ENCODE measurements at places on chromosomes 11 and 22.

- no peak for DNase-seq
Measured at GRCh38 chr22:31138126-31138525, 2.2 kb downstream of the PLA2G3 start.

GRCh38 chr22:23673050-23673620 is 17.7 kb upstream of the RGL4 start:
- DNase-seq: no peak

DNA sequence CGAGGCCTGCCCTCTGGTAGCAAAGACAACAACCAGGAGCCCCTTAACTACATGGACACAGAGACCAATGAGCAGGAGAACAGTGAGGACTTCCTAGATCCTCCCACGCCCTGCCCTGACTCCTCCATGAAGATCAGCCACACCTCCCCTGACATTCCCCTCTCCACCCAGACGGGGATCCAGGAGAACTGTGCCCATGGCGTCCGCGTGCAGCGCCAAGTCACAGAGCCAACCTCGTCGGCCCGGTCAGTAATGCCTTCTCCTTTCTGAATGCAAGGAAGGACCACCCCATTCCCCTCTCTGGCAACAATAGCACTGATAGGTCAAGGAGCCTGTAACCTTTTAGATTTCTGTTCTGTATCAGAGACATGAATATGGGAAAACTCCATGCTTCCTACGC is 51.4 kb downstream of the SYT9 start:
- DNase-seq: no peak

DNA sequence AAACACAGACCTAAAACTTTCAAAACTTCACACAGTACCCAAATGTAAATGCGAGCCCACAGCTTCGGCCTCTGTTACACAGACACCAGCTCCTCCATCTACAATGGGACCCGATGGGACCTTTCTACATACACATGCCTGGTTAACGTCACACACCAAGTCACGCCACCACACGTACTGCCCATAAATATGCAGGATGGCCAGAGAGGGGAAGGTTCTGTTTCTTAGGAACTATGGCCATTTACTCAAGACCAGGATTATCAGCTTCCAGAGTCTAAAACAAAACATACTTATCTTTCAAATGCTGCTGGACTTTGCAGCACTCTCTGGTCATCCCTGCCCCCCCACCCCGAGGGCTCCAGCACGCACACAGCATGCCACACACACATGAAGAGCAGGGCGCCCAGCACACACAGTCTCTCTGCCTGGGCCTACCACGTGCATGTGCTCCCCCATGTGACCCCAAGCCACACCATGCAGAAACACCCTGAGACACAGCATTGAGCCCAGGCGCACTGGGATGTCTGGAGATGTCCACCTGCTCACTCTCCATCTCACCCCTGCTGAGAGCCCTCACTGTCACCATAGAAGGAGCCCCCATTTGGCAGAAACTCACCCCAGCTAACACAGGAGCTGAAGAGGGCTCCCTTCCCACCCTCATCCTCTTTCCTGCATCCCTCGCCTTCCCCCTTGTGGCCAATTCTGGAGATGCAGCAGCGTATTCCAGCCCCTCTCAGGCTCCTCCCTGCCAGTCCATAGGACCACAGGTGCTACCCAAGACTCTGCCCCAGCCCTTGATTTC is 61.8 kb downstream of the SLC22A12 start:
- DNase-seq: peak; percentile 37

DNA sequence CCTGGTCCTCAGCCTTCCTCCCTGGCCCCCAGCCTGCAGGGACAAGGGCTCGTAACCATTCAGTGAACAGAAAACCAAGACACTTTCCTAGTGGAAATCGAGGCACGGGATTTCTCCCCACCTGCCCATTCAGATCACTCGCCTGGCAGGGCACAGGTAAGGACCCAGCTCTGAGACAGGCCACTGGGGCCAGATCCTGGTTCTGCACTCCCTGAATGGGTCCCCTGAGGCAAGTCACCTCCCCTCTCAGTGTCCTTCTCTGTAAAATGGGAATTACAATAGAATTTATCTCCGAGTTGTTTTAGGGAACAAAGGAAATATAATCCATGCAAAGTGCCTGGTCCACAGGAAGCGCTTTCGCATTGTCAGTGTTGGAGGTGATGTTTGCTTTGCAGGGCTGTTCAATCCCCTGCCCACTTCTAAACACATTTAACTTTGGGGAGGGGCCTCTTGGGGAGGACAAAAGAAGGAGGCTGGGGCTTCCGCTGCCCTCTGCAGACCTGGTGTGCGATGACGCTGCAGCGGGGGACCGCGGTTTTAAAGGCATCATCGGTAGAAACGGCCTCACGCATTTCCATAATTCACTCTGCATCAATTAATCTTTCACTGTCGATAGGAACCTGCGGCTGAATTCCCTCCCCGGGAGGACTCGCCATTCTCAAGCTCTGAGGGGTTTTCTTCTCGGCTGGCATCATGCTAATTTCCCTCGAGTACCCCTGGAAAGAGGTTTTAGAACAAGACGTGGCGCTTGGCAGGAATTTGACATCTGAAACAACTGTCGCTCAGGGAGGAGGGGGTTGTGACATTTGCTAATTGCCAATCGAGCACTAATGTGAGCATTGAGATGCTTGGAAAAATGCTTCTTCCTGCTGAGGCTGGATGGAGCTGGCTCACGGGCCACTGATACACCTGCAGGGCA is 70.4 kb upstream of the FGF3 start:
- DNase-seq: no peak

DNA sequence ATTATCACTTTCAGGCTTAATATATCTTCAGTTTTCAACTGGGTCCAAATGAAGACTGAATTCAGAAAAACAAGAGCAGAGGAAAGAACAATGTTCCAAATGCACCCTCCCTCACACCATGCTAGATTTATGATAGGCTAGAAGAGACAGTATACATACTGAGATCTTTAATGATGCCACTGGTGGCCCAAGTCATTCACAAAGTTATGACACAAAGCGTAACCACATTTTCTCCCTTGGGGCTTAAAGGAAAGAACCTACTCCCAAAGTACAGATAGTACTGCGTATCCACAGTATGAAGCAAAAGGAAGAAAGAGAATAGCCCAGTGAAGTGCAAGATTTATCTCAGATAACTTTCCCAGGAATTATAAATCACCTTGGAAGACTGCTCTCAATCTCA is 10.9 kb upstream of the SOX6 start:
- DNase-seq: no peak

DNA sequence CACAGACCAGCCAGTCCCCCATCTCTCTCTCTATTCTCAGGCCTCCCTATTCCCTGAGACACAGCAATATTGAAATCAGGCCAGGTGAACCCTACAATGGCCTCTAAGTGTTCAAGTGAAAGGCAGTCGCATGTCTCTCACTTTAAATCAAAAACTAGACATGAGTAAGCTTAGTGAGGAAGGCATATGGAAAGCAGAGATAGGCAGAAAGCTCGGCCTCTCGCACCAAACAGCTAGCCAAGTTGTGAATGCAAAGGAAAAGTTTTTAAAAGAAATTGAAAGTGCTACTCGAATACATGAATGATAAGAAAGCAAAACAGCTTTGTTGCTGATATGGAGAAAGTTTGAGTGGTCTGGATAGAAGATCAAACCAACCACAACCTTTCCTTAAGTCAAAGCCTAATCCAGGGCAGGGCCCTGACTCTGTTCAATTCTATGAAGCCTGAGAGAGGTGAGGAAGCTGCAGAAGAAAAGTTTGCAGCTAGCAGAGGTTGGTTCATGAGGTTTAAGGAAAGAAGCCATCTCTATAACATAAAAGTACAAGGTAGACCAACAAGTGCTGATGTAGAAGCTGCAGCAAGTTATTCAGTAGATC is 19.8 kb upstream of the MPZL2 start:
- no peak for DNase-seq

GRCh38 chr11:64347193-64347867 is 7.3 kb downstream of the CCDC88B start:
- DNase-seq: no peak

All from stimulated activated CD8-positive, alpha-beta memory T cell treated with anti-CD3 and anti-CD28 coated beads, Interleukin-2, amount 100 ng/mL, for 1 hour (primary cell).